ENCODE measurements at places on chromosomes 12 and 14.
A peak's percentile ranks its signal among the peaks of the same experiment; 100 is the strongest.

DNA sequence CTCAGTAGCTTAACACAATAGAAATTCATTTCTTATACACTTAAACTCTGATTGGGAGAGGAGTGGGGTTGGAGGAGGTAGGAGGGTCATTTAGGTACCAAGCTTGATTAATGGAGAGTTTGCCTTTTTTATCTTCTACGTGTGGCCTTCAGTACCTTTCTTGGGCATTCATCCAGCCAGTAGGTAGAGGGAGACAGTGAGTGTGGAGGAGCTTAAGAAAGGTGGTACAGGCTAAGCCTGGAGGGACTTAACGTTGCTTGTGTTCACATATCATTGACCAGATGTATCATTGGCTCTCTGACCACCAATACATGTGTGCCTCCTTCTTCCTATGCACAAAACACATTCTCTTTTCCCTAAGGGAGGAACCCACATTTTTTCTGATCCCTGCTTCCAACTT, 232.9 kb upstream of the CRY1 start:
- no peak for DNase-seq

DNA sequence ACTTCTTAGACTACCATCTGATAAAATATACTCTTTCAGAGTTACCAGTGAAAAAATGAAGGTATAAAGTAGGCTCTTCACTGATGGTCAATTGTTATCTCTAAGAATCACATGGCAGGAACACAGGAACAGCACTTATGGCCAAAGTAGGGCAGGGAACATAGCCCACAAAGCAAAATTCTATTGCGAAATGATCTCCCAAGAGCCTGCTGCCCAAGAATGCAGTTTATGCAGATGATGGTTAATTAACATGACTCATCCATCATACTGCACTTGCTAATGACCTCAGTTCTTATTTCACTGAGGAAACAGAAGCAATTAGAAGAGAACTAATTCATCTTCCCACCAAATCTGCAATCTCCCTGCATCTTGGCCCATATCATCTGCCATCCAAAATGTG, 133.8 kb downstream of the SLC2A13 start:
- DNase-seq = no peak

DNA sequence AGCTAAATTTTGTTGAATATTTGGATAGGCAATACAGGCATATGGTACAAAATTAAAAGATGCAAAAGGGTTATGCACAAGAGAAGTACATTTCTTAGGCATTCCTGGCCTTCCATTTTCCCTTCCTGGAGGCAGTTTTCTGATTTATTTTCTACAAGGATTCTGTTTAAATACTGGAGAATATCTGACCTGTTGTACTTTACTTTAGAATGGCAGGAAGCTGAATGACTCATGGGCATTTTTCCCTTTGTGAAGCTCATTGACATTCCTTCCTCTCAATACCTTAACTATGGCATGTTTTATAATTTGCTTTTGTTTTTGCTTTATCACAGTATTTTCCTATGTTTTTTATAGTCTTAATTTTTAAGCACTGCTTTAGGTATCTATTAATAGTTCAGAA, 62.7 kb downstream of the RCOR1 start:
- no peak for DNase-seq

- peak; percentile 22 for DNase-seq
Measured at GRCh38 chr12:110182281-110182680, 58.1 kb downstream of the IFT81 start.

GRCh38 chr12:110600254-110600653, 13.7 kb upstream of the TCTN1 start:
- DNase-seq = peak; percentile 96

GRCh38 chr14:23033801-23034497, 751 bp downstream of the PSMB5 start:
- peak; percentile 15 for DNase-seq

- DNase-seq = no peak
Measured at GRCh38 chr12:74129702-74130101, 407.9 kb upstream of the ATXN7L3B start.

GRCh38 chr14:51621654-51622053, 30.1 kb upstream of the FRMD6 start:
- no peak for DNase-seq

DNA sequence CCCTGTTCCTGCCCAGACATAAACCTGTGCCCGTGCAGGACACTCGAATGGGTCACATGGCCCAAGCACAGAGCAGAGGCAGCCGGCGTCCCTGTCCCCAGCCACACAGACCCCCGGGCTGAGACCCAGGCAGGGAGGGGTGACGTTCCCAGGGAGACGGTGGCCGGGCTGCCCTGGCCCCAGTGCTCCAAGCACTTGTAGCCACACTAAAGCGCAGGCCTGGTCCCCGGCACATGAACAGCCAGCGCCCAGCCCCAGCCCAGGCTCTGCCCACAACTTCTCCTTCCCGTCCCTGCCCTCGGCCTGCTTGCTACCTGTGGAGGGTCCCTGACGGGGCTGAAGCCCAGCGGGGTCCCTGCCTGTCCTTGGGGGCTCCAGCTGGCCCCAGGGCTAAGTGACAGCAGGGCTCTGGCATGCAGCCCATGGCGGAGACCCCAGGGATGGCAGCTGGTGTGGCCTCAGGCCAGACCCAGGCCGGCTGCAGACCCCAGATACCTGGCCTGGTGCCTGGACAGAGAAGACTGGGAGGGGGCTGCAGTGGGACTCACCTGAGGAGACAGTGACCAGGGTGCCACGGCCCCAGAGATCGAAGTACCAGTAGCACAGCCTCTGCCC, 338.4 kb downstream of the TMEM121 start:
- no peak for DNase-seq

GRCh38 chr14:97920201-97920600, 1123.0 kb downstream of the VRK1 start:
- no peak for DNase-seq

- no peak for DNase-seq
Measured at GRCh38 chr12:83615152-83615551, 928.4 kb downstream of the TMTC2 start.

DNA sequence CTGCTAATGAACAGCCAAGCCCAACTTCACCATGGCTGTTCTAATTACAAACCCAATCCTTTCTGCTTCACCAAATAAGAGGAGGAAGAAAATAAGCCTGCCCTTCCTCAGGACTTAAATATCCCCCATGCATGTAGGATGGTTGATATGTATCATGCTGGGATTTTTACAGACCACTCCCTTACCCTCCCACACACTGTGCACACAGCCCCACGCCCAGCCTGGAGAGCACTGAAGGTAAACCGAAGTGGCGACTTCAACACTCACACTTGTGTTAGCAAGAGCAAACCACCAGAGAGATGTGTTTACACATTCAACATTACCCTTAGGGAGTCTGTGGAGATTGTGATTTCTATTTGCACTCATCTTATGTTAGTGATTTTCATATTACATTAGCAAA, 241.2 kb downstream of the EGLN3 start:
- DNase-seq = no peak

- DNase-seq = no peak
Measured at GRCh38 chr12:131591136-131591535, 119.8 kb upstream of the SFSWAP start.

DNA sequence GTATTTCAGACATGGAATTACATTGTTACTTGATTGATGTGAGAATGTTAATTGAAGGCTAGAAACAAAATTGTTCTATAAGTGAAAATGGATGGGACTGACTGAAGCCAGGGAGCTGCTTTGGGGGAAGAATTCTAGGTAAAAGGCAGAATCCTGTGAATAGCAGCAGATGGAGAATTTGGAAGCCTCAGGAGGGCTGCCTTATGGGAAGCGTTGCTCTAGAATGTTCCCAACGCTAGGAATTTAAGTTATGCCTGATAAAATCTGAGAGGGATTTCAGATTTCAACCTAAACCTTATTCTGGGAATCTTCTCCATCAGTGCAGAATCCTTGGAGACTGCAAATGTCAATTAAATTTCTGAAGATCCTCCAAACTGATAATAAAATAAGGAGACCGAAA, 858.2 kb upstream of the FLRT2 start:
- DNase-seq = no peak

GRCh38 chr14:37054144-37054543, 118.3 kb downstream of the SLC25A21 start:
- DNase-seq = no peak

GRCh38 chr12:46659032-46659650, 166.7 kb downstream of the SLC38A4 start:
- DNase-seq = no peak

GRCh38 chr12:102992720-102993119, 35.2 kb downstream of the ASCL1 start:
- no peak for DNase-seq

GRCh38 chr14:21894003-21894897, 220.6 kb upstream of the OR4E1 start:
- DNase-seq = no peak

GRCh38 chr12:90013409-90013808, 304.8 kb upstream of the ATP2B1 start:
- DNase-seq = no peak

DNA sequence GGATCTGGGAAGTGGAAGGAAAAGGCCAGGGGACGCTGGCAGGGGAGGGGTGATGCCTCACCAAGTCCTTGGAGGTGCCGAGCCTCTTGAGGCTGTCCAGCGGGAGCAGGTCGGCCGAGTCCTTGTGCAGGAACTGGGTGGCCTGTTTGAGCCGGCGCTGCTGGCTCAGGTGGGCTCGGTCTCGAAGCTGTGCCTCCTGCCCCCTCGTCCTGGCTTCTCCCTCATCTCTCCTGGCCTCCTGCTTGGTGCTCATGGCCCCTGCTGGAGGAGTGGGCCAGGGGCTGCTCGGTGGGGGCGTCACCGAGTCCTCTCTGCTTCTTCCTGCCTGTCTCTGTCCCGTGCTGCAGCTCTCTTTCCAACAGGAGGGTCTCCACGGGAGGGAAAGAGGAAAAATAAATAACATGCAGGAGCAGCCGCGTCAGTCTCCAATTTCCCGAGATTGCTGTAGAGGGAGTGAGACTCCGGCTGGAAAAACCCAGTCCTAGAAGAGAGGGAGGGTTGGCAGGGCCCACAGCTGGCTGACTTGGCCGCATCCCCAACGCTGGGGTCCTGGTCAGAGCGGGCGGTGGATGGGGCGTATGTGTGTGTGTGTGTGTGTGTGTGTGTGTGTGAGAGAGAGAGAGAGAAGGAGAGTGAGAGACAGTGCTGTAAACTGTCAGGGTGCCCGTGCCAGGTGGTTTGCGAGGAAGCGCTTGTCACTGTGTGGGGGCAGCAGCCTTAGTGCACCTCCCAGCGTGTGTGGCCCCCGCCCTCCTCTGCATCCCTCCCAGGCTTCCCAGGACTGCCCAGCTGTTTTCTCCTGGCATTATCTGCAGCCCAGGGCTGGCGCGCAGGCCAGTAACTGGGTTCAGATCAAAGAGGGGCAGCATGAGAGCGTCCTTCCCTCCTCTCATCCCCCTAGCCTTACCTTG, at the start of gene NRIP2:
Gene NRIP2, minus strand, starts transcription at position 455 of the 911 bp plus-strand sequence. Its CDS starts 52 bp downstream, at position 403.
- DNase-seq = no peak

DNA sequence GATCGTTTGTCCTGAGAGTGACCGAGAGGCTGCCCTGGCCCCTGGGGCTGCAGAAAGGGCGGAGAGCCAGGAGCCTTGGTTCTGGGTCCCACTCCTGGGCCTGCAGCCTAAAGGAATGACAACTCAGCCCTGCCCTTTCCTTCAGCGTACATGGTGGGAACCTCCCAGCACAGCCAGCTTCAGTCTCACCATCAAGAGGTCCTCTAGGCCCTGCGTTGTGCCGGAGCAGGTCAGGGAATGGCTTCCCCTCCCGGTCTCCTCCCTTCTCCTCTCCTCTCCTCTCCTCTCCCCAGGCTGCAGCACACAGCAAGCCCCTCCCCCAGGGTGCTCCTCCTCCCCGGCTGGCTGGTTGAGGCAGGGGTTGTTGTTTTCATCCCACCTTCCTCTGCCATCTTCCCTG, 44.6 kb upstream of the TUNAR start:
- no peak for DNase-seq

DNA sequence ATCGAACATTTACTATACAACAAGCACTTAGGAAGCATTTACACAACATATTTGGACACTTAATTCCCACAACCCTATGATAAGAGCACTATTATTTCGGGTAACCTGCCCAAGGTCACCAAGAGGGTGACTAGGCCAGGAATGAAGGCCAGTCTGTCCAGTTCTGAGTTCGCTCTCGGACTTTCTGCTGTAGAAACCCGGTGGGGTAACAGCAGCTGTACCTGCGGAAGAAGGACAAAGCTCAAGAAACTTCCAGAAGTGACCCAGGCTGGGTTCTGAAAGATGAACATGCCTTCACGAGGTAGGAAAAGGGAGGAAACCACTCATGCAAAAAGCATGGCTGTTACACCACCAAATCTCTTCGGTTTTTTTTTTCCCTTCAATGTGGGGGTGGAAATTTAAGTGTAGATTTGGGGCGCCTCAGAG, 10.8 kb downstream of the PLA2G1B start:
- DNase-seq = no peak

GRCh38 chr14:20873370-20874177, 17.6 kb upstream of the RNASE3 start:
- DNase-seq = peak; percentile 91

GRCh38 chr12:1343422-1343821, 251.0 kb downstream of the FBXL14 start:
- DNase-seq = no peak

- DNase-seq = no peak
Measured at GRCh38 chr12:3795492-3796133, 42.7 kb upstream of the CRACR2A start.

- DNase-seq = no peak
Measured at GRCh38 chr14:94699831-94700230, 70.1 kb downstream of the GSC start.

- DNase-seq = peak; percentile 37
Measured at GRCh38 chr14:69133206-69134125, 19.5 kb downstream of the DCAF5 start.

GRCh38 chr12:96850676-96851075, 56.4 kb upstream of the NEDD1 start:
- no peak for DNase-seq

GRCh38 chr14:96029089-96029645, 10.0 kb upstream of the C14orf132 start:
- DNase-seq = no peak

DNA sequence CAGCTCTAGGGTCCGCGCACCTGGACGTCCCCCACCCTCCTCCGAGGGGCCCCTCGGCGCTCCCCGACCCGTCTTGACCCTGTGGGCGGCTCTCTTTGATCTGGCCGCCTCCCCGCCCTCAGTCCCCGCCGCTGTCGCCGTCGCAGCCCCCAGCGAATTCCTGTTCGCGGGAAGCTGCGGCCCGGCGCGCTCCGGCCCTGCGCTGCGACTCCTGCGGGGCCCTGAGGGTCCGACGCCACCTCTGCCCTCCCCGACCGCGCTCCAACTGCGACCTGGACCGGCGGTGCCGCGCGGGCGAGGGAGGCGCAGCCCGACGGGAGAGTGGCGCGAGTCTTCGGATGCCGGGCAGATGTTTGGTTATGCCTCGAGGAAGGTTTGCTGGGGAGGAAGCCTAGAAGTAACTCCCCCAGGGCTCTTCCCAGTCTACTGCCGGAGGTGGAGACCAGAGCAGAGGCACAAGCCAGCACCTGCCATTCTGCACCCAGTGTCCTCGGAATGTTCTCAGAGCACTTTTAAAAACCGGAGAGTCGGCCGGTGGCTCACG, 440 bp upstream of the ISM2 start:
- DNase-seq = no peak

- DNase-seq = no peak
Measured at GRCh38 chr12:110756611-110757010, 13.9 kb upstream of the PPP1CC start.

- no peak for DNase-seq
Measured at GRCh38 chr14:78618368-78618767, 448.2 kb downstream of the NRXN3 start.

- DNase-seq = no peak
Measured at GRCh38 chr12:21566223-21566906, 38.3 kb downstream of the GYS2 start.

- DNase-seq = peak; percentile 59
Measured at GRCh38 chr12:121297435-121297991, 1.0 kb upstream of the CAMKK2 start.

- no peak for DNase-seq
Measured at GRCh38 chr12:12035229-12035628, 35.5 kb upstream of the BCL2L14 start.

- no peak for DNase-seq
Measured at GRCh38 chr12:104944252-104944651, 13.8 kb downstream of the SLC41A2 start.

Data from inflammatory macrophage treated with lipopolysaccharide for 1 hour (primary cell).